ENCODE measurements at places on chromosomes 5 and 9.

DNA sequence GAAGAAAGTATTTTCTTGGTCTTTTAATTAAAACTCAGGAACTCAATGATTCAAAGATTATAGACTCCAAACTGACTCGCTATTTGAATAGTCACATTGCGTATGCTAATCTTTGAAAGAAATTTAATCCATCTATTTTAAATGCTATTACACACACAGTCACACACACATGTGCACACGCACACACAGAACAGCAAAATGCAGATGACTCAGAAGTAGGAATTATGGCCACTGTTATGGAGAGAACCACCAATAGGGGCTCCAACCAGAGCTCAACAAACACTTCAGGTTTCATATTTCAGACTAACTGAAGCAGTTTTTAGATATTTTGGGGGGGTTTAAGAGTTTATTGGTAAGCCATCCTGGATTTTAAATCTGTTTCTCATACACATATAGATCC, 1917.9 kb downstream of the EFNA5 start:
- no peak for DNase-seq

DNA sequence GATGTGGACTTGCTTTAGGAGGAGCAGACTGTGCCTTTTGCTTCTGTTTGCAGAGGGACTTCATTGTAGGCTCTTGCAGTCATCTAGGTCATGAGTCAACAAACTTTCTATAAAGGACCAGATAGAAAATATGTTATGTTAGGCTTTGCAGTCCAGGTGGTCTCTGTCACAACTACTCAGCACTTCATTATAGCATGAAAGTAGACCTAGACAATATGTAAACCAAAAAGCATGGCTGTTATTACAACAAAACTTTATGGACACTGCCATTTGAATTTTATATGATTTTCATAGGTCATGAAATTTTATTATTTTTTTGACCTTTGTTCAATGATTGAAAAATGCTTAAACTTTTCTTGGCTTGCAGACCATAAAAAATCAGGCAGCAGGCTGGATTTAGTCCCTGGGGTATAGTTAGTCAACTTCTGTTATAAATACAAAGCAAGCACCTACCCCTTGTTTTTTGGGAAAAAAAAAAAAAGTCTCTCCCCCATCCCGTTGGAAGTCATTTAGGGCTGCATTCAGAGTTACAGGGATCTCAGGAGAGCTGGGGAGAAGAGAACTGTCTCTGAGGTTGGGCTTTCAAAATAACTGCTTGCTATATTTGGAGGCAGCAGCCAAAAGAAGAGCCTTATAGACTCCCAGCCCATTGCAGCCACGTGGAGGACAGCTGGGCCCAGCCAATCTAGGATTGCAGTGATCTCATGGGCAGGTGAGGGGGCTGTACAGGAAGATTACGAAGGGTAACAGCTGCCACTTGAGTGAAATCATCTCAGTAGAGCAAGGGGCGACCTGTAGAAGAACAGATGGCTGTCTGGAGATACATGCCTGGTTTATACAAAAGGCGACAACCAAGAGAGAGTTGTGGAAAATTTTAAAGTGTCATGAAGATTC, 136.6 kb upstream of the TNC start:
- no peak for DNase-seq

DNA sequence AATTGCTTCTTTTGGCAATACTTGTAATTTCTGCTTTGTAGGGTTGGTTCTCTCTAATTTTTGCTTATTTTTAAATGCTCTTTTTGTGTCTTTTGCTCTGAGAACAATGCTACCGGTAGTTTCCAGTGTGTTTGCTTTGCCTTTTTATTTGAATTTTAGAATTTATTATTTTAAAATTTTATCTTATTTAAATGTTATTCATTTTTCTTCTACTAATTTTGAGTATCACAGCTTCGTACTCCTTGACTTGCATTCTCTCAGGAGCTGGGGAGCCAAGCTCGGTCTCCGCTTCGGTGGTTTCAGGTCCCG, 45.9 kb downstream of the ANXA2R start:
- DNase-seq, result no peak

GRCh38 chr9:36153746-36154145, 15.4 kb upstream of the CCIN start:
- DNase-seq, result no peak

DNA sequence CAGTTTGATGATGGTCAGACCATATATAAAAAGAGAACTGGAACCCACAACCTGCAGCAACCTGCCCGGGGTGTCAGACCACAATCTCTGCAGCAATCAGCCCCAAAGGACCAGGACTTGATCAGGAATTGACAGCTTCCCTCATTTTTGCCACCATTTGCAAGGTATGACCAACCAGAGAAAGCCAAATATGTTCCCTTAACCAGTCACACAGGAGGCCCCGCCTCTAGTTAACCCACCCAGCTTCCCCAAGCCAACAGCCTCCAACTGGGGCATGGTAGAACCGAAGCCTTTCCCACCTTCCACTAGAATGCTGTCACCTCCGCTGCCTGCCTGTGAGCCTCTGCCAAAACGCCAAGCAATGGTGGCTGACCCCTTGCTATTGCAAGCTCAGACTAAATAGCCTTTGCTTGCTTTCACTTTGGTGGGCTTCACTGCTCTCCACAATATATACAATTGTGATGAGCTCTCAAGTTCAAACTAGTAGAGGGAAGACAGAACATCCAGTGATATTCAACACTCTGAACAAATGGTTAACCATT, 86.3 kb downstream of the AK8 start:
- DNase-seq, result no peak

- DNase-seq, result peak; percentile 35
Measured at GRCh38 chr9:21326526-21327139, 8.6 kb downstream of the KLHL9 start.

- no peak for DNase-seq
Measured at GRCh38 chr5:95824747-95825146, 2.2 kb upstream of the GLRX start.

GRCh38 chr9:93486268-93486667, 32.9 kb upstream of the FAM120AOS start:
- DNase-seq, result no peak

DNA sequence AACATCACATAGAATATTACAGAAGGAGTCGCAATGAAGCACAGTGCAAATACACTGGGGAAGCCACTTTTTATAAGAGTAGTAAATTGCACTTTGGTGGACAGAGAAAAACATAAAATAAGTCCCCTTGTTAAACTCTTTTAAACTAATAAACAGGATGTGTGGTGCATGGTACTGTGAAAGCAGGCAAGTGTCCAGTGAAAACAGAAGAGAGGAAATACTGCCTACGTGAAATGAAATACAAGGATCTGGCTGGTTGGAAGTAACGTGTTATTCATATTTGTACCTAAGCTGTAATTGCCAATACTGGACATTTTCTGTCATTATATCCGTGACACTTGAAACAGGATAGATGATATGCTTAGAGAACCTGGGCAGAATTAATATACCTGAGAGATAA, 191.9 kb upstream of the SLC27A6 start:
- no peak for DNase-seq

DNA sequence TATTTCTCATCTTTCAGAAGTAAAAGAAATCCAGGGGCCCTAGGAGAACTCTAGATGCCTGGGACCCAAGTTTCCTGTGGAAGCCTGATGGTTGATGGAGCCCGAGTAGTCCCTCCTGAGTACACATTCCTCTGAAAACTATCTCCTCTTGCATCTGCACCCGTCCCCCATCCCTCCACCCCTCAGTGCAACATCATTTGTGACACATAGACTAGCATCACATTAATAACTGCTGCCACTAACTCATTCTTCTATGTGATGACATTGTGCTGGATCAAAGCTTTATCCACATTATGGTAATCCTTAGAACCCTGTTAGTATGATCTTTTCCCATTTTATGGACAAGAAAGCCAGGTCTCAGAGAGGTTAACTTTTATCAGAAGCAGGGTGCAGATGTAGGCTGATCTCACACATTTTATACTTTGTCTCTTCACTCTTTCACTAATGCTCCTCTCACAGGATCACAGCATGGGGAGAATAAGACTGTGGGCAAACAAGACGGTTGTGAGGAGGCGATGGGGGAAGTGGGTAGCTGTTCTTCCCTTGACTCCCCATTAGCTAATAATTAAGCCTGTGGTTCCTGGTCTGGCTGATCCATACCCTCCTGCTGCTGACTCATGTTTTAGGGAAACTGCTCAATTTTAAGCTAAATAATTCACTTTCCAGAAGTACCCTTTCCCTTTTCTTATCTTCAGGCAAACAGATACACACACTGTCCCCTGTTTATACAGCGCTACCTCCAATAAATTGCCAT, 3.9 kb upstream of the HK3 start:
- no peak for DNase-seq

DNA sequence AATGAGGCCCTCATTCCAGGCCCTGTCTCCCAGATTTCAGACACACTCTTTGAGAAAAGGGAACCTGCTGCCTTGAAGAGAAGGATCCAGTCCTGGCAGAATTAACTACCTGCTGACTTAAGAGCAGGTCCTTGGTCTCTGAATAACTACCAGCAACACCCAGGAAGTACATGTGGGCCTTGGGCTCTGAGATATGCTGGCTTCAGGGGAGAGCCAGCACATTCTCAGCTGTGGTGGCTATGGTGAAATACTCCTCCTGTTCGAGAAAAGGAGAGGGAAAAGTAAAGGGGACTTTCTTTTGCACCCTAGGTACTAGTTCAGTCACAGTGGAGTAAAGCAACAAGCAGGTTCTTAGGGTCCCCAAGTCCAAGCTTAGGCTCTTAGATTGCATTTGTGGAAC, 120.0 kb downstream of the HMHB1 start:
- no peak for DNase-seq

- peak; percentile 50 for DNase-seq
Measured at GRCh38 chr9:33229359-33230114, 10.4 kb upstream of the SPINK4 start.

- DNase-seq, result no peak
Measured at GRCh38 chr9:134930398-134930797, 12.7 kb upstream of the FCN1 start.

DNA sequence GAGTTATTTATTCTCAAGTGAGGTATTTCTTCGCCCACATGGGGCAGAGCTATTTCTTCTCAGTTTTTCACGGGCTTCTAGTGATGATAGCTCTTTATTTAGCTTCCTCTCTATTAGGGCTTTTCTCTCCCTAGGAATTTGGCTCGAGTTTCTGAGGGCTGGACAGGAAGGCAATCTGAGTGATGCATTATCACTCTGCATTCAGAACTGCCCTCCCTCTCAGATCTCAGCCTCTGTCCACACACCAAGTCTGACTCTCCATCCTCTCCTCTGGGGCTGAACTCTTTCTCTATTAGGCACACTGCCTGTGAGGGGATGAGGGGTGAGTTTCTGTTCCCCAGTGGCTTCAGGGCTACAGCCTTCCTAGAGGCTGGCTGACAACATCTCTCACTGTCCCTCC, 14.9 kb upstream of the SCAMP1 start:
- DNase-seq, result no peak

DNA sequence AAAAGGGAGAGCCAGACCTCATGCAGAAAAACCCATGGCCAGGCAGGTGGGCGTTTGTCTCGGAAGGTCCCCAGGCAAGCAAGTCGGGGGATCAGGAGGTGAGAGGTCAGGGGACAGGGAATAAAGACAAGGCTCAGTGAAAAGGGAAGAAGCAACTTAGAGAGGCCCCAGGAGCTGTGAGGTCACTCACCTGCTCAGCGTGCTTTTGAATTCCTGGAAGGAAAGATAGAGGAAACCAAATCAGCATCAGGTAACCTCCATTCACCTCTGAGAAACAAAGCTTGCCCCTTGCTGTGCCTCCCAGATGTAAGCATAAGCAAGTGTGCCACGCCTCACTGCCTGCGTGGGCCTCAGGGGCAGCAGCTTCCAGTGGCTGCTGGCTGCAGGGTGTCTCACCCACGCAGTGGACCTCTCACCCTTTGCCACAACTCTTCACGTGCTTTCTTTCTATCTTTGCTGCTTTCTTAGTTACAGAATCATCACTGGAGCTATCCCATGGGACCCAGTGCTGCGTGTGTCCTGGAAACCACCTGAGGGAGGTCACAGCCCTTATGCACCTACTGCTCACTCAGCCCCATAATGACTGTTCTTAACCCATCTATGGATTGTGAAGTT, 6.0 kb downstream of the TRIM7 start:
- no peak for DNase-seq

- DNase-seq, result no peak
Measured at GRCh38 chr5:39273314-39273954, 54.1 kb upstream of the FYB1 start.

- peak; percentile 64 for DNase-seq
Measured at GRCh38 chr5:159331093-159331973, 1.0 kb upstream of the IL12B start.

Measured in mesendoderm (in vitro differentiated cells).